NCI-H2029 treated with DMSO at 0.1 percent for 48 hours (cell line): ENCODE measurements at places on chromosomes 7 and 10.

GRCh38 chr10:61063901-61064300, 119.9 kb upstream of the RHOBTB1 start:
- no peak for DNase-seq

- no peak for DNase-seq
Observed at GRCh38 chr10:113643183-113643582, 20.7 kb downstream of the NRAP start.

DNA sequence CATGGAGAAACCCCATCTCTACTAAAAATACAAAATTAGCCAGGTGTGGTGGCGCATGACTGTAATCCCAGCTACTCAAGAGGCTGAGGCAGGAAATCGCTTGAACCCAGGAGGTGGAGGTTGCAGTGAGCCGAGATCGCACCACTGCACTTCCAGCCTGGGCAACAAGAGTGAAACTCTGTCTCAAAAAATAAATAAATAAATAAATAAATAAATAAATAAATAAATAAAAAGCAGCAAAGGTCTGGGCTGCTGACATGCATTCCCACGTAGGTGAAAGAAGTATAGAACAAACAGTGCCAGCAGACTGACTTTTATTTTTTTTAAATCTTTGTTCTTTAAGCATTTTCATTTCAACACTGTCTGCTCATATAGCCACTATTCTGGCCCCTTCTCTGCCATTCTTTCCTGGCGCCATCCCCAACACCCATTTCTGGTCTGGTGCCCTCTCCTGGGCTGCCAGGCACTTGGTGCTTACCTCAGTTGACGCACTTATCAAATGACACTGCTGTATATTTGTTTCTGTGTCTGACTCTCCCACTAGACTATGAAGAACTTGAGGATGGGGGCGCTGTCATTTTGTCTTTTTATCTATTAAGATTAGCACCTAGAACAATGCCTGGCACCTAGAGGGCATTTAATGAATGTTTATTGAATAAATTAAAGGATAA, 15.6 kb downstream of the FAM107B start:
- no peak for DNase-seq

DNA sequence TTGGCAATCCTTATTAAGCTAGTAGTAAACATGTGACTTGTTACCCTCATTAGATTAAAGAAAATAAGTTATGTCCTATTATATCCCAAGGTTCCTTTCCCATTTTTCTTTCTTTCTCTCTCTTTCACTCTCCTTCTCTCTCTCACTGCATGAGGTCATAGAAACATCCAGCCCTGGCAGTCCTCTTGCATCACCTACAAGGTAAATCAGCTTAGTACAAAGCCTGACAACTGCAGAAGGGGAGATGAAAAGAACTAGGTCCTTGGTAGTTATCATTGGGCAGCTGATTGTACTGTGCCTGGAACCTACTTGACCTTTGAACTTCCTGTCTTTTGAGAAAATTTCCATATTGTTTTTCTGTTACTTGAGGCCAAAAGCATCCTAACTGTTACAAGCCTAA, 307.9 kb upstream of the SP8 start:
- no peak for DNase-seq

DNA sequence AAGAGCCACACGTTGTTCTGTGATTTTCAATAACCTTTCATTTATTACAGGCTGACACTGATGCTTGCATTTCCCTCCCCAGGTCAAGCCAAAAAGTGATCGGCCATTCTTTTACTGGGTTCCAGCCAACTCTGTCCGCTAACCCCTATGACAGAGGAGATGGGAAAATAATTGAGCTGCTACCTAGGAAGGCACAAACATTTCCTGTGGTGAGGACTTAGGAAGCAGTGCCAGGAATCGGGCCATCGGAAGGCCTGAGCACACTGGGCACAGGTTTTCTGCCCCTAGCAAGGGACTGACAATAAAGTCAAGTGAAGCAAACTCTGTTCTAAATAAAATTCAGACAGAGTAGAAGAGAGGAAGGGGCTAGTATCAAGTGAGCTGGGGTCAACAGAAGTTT, 313.0 kb upstream of the AOAH start:
- no peak for DNase-seq

DNA sequence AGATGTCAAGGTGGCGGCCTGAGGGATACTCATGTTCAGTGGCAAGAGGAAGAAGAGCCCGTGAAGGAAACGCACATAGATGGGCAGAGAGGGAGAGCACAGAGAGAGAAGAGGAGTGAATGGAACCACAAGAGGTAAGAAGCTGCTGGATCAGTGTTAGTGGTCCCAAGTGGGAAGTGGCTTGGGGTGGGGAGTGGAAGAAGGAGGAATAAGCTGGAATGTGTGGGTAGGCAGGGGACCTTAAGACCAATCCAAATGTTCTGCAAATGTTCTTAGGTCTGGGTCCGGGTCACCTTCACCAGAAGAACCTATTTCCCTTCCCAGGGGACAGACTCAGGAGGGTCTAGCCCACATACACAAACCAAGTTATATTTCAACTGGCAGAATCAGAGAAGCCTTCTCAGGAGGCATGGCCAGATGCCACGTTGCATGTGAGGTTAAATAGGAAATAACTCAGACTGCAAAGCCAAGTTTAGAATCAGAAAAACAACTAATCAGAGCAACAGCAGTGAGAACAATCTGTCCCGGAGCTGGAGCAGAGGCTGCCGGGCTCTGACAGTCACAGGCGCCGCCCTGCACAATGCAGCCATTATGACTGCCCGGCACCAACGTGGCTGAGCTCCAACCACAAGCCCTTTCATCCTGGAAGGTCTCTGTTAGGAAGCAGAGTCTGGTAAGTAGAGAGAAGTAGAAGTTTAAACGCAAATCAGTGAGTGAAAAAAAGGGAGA, 78.6 kb upstream of the ARMC3 start:
- no peak for DNase-seq

DNA sequence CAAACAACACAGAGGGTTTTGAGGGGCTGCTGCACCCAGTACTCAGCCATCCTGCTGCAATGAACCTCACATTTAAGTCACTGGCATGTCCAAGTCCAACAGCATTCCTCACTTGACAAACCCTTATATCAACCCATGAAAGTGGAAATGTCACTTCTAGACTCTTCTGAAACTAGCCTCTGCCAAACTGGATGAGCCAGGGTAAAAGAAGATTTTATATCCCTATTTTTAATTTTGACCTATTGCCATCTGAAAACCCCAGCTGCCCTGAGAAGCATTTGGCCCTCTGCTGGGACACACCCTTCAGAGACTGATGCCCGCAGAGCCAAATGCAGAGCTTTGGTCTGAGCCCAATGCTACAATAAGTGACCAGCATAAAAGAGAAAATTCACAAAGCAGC, 201.1 kb downstream of the ANK3 start:
- no peak for DNase-seq

GRCh38 chr7:100091411-100092181, 2.8 kb downstream of the COPS6 start:
- DNase-seq = no peak

GRCh38 chr10:14371581-14371980, 40.9 kb upstream of the FRMD4A start:
- DNase-seq = no peak

- DNase-seq = no peak
Observed at GRCh38 chr10:3484306-3485056, 300.5 kb downstream of the KLF6 start.

DNA sequence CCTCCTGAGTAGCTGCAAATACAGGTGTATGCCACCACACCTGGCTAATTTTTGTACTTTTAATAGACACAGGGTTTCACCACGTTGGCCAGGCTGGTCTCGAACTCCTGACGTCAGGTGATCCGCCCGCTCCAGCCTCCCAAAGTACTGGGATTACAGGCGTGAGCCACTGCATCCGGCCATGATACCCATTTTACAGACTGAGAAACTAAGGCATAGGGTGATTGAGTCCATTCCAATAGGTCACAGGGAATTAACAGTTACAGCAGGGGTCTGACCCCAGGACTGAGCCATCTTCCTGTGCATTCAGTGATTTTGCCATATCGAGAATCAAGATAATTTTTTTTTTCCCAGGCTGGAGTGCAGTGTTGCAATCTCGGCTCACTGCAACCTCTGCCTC, 12.3 kb upstream of the CTBP2 start:
- no peak for DNase-seq

GRCh38 chr10:59374916-59375315, 12.6 kb upstream of the FAM13C start:
- DNase-seq = no peak

GRCh38 chr7:116691664-116692063, 19.7 kb downstream of the MET start:
- DNase-seq = no peak

DNA sequence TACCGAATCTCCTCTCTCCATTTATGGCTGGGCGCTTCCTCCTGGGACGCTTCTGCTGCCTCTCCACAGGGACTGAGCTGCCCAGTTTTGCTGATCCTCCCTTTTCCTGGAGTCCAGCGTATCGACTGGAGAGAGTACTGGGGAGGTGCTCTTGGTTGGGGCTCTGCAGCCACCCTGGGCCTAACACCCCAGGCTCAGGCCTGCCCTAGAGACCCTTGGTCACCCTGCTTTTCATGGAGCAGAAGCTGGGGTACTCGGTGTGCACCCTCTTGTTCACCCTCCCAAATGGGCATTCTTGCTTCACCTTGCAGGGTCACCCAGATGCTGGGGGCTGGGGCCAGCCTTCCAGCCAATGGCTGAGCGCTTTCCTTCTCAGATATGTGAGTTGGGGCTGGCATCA, 88.8 kb upstream of the RET start:
- DNase-seq = no peak

GRCh38 chr7:158710651-158711102, 6.1 kb upstream of the NCAPG2 start:
- no peak for DNase-seq

GRCh38 chr10:93871671-93872204, 22.0 kb upstream of the SLC35G1 start:
- DNase-seq = no peak

DNA sequence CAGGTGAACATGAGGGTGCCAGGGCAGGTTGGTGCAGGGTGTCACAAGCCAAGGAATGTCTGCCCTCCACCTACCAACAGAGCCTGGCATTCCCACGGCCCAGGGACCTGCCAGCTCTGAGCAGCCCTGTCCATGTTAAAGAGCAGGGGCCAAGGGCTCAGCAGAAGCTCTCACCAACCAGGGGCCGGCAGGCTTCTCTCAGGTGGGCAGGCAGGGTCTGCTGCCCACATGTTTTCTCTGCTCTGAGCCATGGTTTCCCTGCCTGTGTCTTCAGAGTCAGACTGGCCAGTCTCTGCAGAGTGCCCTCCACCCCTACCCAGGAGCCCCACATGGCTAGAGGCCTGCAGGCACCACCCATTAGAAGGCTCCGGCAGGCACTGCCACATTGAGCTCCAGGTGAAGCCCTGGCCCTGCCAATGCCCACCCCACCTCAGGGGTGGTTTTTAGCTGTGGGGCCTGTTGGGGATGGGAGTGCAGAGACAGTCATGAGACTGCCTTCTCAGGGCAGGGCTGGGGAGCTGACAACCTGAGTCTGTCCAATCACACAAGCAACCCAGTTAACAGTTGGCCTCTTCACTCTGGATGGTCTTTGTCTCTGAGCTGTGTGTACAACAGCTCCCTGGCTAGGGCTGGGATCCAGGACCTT, 135.9 kb downstream of the ARHGAP22 start:
- DNase-seq = no peak
